Spinal cord (tissue), 10 donors: ENCODE measurements at places on chromosomes 5 and 9.

DNA sequence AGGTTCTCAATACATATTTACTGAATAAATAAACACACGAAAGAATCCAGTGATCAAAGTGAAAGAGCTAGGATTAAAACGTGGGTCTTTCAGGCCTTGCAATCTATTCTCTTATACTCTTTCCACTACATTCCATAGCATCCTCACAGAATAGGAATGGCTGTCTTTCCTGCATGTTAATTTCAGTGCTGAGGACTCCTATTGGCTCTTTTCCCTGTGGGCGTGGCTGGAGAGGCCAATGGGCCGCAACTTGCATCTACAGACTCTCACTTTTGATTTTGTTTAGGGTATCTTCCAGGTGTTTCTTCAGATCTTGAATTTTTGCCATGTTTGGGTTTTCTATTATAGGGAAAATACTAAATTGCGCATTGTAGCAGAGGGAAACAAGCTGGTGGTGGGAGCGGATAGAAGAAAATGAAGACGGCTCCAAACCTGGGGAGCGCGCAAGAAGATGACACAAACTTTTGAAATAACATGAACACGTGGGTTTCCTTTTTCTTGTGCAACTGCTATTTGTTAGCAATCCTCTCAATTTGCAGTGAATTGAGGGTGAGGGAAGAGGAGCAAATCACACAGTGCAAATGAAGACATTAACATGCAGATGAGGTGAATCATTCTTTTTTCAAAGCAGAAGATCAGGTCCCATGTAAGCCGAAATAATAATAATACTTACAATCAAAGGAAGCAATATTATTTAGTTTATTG lies 93.9 kb downstream of the GCNT1 start:
- H3K4me1 ChIP-seq = no peaks in the 10 kb centered on the region
- no peak for DNase-seq
- no peak overlapping the region for H3K4me3 ChIP-seq
- H3K36me3 ChIP-seq = no peaks in the 10 kb centered on the region
- no peak overlapping the region for H3K27ac ChIP-seq

DNA sequence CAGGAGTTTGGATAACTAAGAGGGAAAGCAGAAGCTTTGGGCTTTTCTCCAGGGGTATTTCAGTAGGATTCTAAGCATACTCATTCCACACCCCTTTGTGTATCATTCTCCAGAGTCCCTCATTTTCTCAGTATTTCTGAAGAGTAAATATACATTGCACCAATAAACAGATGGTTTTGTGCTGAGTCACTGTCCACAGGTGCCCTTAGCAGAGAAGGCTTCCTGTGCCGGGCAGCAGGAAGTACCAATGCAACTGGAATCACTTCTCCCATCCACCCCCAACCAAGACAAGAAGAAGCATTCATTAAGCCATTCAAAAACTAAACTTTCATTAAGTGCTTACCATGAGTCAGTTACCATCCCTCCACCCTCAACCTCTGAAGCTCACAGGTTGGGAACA lies 3.6 kb upstream of the CCNJL start:
- peaks cover 5% of the 10 kb centered on the region for H3K4me1 ChIP-seq
- no peak overlapping the region for H3K4me3 ChIP-seq
- no peak overlapping the region for H3K27ac ChIP-seq
- peaks cover 2% of the 10 kb centered on the region for H3K27me3 ChIP-seq
- DNase-seq = no peak

DNA sequence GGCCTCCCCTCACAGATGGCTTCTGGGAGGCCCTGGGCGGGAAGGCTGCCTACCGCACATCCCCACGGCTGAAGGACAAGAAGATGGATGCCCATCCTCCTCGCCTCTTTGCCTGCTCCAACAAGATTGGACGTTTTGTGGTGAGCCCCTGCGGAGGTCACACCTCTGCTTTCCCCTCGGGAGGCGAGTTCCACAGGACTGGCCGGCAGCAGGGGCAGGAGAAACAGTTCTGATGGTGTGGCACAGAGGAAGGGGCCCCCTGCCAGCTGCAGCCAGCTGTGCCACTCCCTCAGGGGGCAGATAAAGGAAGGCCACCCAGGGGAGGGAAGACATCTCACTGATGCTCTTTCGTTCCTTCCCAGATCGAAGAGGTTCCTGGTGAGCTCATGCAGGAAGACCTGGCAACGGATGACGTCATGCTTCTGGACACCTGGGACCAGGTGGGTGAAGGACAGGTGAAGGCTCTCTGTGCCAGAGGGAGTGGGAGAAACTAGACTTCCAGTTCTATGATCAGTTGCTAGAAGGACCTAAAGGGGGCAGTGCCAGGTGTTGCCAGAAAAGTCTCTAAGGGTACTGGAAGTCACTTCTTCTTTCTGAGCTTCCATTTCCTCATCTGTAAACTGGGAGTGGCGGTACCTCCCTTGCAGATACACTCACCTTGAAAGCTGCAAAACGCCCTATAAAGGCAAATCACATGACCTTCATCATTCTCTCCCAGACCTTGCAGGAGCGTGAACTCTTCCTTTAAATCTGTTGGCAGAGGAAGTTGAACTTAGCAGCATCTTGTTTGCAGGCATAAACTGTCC lies 41.0 kb downstream of the STOM start:
- peaks cover 3% of the 10 kb centered on the region for H3K4me1 ChIP-seq
- H3K27me3 ChIP-seq = no peaks in the 10 kb centered on the region
- no peak for DNase-seq
- peaks cover 38% of the 10 kb centered on the region for H3K36me3 ChIP-seq
- H3K4me3 ChIP-seq = no peak overlapping the region

GRCh38 chr5:67123819-67124218 lies 72.8 kb downstream of the CD180 start:
- DNase-seq = no peak
- H3K27me3 ChIP-seq = no peaks in the 10 kb centered on the region
- no peaks in the 10 kb centered on the region for H3K4me1 ChIP-seq
- H3K36me3 ChIP-seq = no peaks in the 10 kb centered on the region
- H3K4me3 ChIP-seq = no peak overlapping the region

- no peak overlapping the region for H3K27ac ChIP-seq
- H3K4me1 ChIP-seq = no peaks in the 10 kb centered on the region
- no peak overlapping the region for H3K4me3 ChIP-seq
- no peaks in the 10 kb centered on the region for H3K36me3 ChIP-seq
- no peak for DNase-seq
- no peaks in the 10 kb centered on the region for H3K27me3 ChIP-seq
Observed at GRCh38 chr9:7377489-7377888, 422.1 kb downstream of the DMAC1 start.

GRCh38 chr9:109908459-109909390 lies 128.7 kb downstream of the PALM2AKAP2 start:
- no peak overlapping the region for H3K27ac ChIP-seq
- H3K36me3 ChIP-seq = no peaks in the 10 kb centered on the region
- no peaks in the 10 kb centered on the region for H3K27me3 ChIP-seq
- DNase-seq = no peak

DNA sequence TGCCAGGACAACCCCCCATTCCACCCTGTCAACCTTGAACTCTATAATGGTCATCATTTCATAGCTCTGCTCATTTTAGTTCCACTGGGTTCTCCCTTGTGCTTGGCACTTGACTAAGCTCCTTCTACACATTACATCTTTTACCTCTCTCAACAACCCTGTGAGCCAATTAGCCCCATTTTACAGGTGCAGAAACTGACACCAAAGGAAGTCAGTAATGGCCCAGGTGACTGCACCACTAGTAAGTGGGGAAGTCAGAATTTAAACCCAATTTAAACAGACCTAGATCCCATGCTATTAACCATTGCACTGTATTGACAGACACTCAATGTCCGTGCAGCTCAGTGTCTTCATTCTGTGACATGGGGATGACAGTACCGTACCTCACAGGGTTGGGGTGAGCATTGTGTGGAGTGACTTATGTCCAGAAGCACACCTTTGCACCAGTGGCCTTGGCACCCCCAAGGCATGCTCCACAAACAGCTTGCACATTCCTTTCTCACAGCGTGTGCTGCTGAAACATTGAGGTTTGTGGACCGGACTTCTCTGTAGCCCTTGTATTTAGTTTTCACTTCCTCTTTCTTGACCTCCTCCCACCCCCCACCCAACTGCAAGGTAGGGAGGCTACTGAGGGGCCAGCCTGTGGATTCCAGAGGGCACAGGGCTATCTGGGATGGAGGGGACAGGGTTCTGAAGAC lies 23.1 kb downstream of the IRF1 start:
- H3K36me3 ChIP-seq = peaks cover 4% of the 10 kb centered on the region
- H3K27me3 ChIP-seq = no peaks in the 10 kb centered on the region
- H3K4me3 ChIP-seq = no peak overlapping the region

GRCh38 chr5:133959643-133960042 lies 8.8 kb downstream of the C5orf15 start:
- no peaks in the 10 kb centered on the region for H3K4me1 ChIP-seq
- no peaks in the 10 kb centered on the region for H3K27me3 ChIP-seq
- DNase-seq = no peak

DNA sequence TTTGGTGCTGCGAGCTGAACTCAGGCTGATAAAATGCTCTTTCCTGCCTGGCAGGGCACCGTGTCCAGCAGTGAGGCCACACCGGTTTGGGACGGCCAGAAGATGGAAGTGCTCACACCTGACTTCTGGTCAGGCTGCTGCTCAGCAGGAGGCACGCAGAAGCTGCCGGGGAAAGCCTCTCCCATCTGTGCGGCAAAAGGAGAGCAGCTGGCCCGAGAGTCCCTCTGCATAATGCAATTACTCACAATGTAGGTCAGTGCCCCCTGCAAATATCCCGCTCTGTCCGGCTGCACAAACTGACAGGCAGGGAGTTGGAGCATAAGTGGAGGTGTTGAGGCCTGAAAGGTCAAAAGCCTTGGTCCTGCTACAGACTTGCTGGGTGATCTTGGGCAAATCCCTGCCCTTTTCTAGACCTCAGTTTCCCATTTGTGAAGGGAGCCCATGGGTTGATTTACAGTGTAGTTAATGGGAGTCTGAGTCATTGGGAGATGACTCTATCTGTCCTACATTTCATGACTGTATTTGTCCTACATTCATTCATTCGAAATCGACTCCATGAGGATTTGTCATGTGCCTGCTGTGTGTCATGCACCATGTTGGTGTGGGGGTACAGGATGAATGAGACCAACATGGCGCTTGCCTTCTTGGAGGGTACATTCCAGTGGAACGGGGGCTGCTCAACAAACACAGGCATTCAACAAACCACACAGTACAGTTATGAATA lies 61.8 kb upstream of the TBC1D2 start:
- peaks cover 25% of the 10 kb centered on the region for H3K4me1 ChIP-seq
- no peak overlapping the region for H3K4me3 ChIP-seq
- DNase-seq = no peak
- H3K27ac ChIP-seq = no peak overlapping the region
- peaks cover 13% of the 10 kb centered on the region for H3K36me3 ChIP-seq
- H3K27me3 ChIP-seq = no peaks in the 10 kb centered on the region

DNA sequence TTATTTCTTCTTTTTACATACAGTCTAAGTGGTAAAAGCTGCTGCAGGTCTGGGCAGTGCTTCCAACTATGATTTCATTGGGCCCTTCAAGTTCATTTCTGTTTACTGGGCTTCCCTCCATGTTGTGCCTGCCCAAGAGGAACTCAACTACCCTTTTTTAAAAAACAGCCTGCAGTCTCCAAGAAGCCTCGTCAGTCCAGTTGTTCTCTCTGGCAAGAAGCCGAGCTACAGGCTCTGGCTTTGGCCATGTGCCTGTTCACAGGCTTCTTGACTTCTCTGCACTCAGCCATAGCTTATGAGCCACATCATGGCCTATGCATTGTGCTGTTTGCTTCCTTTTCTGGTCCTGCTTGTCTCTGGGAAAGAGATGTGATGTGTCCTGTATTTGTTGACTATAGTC lies 119.7 kb upstream of the PJA2 start:
- H3K36me3 ChIP-seq = no peaks in the 10 kb centered on the region
- H3K4me1 ChIP-seq = no peaks in the 10 kb centered on the region
- peak; percentile 14 for DNase-seq
- no peak overlapping the region for H3K4me3 ChIP-seq

DNA sequence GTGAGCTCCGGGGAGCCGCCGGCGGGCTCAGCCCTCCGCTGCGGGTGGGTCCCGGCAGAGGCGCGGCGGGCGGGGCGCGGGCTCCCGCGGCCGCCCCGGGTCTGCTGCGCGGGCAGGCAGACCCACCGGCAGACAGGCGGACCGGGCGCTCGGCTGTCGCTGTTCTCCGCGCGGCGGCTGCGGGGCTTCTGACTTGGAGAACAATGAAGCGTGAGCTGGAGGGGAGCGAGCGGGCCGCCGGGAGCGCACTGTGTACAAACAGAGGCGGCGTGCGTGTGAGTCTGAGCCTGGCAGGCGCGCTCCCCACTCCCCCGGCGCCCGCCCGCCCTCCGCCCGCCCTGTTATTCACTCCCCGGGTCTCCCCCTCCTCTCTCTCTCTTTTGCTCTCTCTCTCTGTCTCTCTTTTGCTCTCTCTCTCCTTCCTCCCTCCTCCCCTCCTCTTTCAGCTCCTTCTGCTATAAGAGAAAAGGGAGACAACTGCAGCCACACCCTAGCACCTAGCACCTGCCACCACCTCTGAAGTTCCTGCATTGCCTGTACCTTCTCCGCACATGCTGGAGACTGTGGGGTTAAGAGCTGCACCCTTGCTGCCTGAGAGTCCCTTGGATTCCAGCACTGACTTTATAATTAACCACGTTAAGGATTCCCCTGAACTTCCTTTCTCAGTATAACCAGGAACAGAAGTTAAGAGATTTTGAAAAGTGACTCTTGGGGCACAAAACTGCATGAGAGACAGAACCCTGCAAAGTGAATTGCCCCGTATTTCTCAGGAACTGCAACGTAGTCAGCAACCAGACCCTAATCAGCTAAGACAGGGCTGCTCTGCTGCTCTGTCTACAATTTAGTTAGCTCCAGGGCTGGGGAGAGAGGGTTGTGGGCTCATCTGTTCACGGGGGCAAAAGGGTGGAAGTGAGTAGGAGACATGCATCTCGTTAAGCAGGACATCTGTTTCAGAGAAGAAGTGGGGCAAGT lies at the start of gene EDIL3:
Gene EDIL3 (minus strand): TSS at position 277 of the 972 bp plus-strand sequence. CDS start 506 bp downstream, outside the sequence.
- DNase-seq = peak; percentile 90
- H3K4me3 ChIP-seq = peak within 1 kb of the TSS; percentile 67
- H3K36me3 ChIP-seq = no peaks in the 10 kb centered on the region
- peaks cover 27% of the 10 kb centered on the region for H3K4me1 ChIP-seq

DNA sequence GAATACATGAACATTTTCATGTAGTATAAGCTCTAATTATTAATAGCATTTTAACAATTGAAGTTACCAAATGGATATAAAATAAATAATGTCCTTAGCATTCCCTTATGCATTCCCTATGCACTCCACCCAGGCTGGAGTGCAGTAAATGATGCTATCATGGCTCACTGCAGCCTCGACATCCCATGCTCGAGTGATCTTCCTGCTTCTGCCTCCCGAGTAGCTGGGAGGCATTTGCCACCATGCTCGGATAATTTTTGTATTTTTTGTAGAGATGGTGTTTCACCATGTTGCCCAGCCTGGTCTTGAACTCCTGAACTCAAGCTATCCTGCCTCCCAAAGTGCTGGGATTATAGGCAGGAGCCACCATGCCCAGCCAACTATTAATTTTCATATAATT lies 184.0 kb downstream of the PBX3 start:
- no peaks in the 10 kb centered on the region for H3K27me3 ChIP-seq
- no peak overlapping the region for H3K27ac ChIP-seq
- H3K4me3 ChIP-seq = no peak overlapping the region
- no peaks in the 10 kb centered on the region for H3K4me1 ChIP-seq
- peaks cover 4% of the 10 kb centered on the region for H3K36me3 ChIP-seq
